ENCODE measurements at places on chromosomes 5 and 9.
A peak's percentile ranks its signal among the peaks of the same experiment; 100 is the strongest.

- DNase-seq = peak; percentile 38
Measured at GRCh38 chr5:18393565-18394442, 759.5 kb downstream of the TAF11L14 start.

GRCh38 chr9:37369671-37370070 lies 52.8 kb upstream of the GRHPR start:
- no peak for DNase-seq

DNA sequence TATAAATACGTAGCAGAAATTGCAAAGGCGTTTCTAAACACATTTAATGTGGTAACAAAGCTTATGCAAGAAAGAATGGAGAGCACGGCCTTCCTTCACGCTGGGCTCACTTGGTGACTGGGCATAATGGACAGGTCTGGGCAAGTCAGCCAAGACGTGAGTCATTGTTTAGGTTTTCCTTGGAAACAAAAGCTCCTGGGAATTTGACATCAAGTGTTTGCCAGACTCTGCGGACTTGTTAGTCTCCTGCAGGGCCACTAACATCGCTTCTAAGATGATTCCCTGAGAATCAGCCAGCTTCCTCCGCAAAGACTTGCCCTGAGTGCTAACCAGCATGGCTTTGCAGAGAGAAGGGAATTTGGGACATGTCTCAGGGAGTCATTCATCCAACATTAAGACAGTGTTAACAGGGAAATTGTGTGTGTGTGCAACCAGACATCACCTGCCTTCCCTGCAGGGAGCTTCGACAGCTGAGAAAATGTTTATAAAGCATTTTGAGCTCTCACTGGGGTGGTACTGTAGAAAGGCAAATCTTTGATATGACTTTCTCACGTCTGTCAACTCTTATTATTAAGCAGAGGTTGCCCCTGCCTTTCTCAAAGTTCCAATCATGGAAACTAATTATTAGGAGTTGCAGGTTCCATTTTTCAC lies 182.5 kb downstream of the NTRK2 start:
- DNase-seq = peak; percentile 94

DNA sequence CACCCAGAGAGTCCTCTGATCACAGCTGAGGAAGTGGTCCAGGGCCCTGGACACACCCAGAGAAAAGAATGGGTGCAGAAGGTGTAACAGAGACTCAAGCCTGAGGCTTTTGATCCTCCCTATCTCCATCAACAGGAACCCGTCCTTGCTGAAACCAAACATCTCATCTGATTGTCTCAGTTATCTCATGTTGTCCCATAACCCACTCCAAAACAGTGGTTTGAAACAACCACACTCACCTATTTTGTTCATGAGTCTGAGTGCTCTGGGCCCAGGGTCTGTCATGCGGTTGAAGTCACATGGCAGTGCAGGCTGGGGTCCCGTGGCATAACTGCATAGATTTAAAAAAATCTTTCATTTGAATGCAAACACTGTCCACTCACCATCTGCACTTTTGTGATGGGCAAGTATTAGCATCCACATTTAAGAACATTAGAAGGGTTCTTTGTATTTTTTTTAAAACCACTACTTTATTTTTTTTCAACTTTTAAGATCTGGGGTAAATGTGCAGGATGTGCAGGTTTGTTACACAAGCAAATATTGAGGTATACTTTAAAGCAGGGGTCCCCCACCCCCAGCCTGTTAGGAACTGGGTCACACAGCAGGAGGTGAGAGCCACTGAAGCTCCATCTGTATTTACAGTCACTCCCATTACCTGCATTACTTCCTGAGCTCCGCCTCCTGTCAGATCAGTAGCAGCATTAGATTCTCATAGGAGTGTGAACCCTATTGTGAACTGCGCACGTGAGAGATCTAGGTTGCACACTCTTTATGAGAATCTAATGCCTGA lies 255.8 kb downstream of the ROR2 start:
- no peak for DNase-seq

DNA sequence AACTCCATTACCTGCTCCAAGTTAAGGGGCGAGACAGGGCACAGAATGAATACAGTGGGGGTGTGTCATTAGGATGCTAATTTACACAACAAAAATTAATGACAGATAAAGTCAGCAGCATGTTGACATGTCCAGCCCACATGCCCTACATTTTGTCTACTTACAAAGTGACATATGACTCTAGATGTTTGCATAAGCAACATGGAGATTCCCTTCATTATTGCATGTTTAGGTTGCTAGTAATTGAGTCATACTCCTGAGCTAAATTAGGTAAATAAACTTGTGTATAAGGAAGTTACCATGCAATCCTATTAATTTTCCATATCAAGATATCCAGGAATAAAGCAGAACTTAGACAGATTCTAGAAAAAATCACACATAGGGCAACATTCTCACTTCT lies 232.2 kb downstream of the PDE4D start:
- no peak for DNase-seq

DNA sequence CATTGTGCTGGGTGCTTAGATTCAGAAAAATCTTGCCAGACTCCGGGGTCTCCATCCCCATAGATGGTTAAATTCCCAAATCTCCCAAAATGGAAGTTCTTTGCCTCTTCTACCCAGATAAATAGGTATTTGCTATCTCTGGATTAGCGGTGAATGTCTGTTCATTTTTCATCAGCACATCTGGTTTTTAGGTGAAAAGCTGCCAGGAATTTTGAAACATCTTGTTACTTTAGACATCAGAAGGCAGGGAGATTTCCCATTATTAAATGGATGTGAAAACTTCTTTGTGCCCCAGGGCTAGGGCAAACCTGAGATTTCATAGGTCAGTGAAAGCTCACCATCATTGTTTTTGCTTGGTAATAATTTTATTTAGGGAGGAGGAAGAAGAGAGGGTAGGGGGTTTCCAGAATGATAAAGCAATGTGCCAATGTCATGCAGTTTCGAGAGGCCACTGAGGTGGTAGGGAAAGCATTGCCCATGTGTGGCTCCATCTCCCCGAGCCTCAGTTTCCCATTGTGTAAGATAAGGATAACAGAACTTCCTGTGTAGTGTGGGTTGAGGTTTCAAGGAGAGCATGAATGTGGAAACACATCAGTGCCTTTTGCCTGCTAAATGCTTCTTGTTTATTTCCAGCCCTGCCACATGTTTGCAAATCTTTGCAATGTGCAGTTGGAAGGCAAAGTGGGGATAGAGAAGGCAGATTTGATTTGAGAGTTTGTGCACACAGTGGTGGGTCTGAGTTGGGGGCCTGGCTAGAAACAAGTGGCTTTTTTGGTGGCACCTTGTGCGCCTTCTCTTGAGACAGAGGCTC lies 147.2 kb upstream of the KLF4 start:
- DNase-seq = no peak

- DNase-seq = no peak
Measured at GRCh38 chr5:3597167-3598007, 1.8 kb downstream of the IRX1 start.

DNA sequence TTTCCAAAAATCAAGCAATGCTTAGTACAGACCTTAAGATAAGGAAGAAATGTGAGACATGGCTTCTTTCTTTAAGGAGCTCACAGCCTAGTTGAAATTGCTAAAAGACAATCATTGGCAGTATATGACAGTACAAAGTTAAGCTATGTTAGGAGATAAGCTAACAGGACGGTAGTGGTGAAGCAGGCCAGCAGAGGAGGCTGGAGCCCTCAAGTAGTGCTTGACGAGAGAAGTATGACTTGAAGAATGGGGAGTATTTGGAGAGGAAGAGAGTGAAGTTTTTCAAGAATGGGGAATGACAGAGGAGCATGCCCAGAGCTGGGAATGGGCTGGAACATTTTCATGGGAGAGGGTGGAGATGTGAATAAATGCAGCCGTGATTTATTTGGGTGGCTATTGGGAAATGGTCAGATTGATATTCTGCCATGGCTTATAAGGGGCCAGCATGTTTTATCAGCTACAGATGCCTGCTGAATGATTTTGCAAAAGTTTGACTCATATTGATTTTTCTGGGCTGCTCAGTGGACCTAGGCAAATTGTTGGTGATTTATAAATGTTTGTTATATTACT lies 43.7 kb downstream of the LURAP1L start:
- peak; percentile 44 for DNase-seq

- DNase-seq = no peak
Measured at GRCh38 chr9:112203536-112203935, 28.4 kb upstream of the SUSD1 start.

DNA sequence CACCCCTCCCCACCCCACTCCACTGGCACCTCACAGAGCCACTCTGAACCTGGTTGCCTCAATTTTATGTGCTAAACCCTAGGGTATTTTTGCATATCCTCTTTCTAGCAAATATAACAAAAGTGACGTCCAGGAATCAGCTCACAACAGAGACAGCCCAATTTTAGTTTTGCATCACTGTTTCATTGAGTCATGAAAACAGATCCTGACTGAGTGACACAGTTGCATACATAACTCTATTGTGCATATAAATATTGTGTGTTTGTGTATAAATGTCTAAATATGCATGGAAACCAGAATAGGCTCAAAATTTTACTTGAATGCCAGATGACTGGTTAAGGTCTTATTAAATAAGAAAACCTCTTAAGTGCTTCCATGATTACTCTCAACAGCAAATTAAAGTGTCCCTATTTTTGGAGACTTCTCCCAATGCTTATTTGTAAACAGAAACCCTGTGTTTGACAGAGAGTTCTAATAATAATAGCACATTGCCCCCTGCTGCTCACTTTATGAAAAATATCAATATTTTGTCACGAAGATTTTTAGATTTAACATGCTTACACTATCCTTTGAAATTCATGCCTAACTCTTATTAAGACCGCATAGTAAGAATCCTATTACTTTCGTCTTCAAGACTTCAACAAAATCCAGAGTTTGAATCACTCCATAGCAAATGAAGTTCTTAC lies 75.5 kb upstream of the PRRC1 start:
- peak; percentile 7 for DNase-seq

DNA sequence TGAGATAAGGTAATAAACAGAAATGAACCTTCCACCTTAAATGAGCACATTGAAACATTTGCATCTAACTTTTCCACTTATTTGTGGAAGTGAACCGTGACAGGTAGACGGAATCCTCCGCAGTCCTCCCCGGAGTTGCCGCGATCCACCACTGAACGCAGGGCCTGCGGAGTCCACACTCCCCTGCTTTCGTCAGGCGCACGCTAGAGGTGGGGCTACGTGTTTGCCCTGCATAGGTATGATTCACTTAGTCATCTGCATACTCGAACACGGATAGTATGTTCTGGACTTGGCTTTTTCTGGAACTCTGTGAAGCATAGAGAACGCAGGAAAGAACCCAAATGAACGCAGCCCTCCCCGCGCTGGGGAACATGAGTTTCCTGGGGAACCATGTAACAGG lies 272.8 kb upstream of the IRX4 start:
- no peak for DNase-seq

GRCh38 chr5:7221041-7221440 lies 174.9 kb upstream of the ADCY2 start:
- DNase-seq = no peak

DNA sequence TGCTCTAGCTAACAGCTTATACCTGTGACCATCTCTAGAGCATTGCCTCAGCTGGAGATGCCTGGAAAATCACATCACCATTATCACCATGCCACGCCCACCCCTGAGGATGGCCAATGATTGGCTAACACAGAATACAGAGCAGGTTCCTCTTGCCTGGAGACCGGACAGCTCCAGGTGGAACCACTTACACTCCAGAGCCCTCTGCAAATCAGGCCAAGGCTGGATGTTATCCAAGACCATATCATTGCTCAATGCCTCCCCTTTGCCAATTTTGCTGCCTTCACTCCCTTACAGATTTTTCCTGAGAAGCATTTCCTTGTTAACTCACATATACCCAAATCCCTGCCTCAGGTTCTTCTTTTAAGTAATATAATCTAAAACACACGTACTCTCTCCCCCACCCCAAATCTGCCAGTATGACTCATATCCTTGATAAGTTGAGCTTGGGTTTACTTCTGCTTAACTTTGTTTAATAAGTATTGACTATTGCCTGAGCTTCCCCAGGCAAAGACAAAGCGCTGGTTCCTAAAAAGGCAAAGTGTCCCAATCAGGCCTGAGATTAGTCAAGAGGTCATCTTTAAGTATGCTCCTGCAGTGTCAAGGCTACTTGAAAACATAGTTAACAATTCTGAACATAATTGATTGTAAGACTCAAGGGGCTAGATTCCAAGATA lies 309.6 kb downstream of the EPB41L4A start:
- DNase-seq = peak; percentile 19

DNA sequence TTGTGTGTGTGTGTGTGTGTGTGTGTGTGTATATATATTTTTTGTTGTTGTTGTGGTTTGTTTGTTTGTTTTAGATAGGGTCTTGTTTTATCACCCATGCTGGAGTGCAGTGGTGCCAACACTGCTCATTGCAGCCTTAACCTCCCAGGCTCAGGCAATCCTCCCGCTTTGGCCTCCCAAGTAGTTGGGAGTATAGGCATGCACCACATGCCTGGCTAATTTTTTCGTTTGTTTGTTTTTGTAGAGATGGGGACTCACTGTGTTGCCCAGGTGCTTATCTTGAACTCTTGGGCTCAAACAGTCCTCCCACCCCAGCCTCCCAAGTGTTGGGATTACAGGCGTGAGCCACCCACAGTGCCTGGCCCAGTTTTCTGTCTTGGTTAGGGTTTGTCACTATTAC lies 77.3 kb downstream of the GAPVD1 start:
- DNase-seq = no peak

- DNase-seq = no peak
Measured at GRCh38 chr9:20790721-20791120, 106.7 kb downstream of the FOCAD start.

DNA sequence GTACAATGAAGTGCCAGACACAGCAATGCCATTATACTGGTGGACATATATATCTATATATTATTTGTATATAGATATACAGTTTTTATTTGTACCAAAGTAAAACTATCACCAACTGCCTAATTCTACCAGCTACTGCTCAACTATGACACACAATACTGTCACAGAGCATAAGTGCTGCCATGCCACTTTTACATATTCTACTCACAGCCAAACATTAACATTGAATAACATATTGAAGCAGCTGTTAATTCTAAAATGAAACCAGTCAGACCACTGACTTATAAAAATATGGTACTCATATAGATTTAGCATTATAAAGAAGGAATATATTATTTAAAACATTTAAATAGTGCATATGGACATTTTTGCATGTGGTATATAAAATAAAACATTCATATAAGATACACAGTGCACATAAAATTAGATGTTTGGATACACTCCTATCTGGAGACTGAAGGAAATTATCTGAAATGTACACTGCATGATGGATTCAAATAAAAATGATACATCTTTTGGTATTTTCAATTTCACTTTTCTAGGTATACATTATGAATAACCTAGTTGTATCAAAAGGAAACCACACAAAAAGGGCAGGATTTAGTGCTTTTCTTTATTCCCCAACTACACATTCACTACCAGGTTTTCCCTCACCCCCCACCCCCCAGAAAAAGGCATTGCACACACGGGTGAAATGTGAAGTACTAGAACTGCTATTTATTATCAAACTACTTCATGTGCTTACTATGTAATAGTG lies 48.9 kb downstream of the PKD2L2 start:
- DNase-seq = no peak

- no peak for DNase-seq
Measured at GRCh38 chr9:116504893-116505480, 182.1 kb upstream of the TRIM32 start.

- no peak for DNase-seq
Measured at GRCh38 chr5:35902046-35902672, 36.3 kb downstream of the CAPSL start.

Data from stromal cell of bone marrow (primary cell).